ENCODE measurements at places on chromosomes 12 and 14.
A peak's percentile ranks its signal among the peaks of the same experiment; 100 is the strongest.

GRCh38 chr12:57435293-57435692 is 709 bp downstream of the INHBC start:
- DNase-seq, result no peak

- peak; percentile 28 for DNase-seq
These were observed 168.1 kb upstream of the DAAM1 start for GRCh38 chr14:59020382-59020781.

DNA sequence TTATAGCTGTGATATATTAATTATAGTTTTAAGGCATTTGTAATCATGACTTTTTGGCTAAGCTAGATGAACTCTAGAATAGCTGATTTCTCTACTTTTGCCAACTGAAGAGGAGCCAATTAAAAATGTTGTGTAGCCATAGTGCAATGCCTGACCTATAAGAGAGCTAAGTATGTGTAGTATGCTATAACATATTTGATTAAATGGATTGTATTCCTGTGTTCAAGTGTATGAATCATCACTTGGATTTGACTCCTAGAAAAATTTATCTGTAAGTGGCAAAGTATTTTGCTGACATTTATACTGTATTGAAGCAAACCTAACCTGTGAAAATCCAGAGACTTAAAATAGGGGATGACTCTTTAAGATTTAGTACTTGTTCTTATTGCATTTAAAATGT is 34.2 kb downstream of the PCNX4 start:
- DNase-seq, result no peak

- peak; percentile 60 for DNase-seq
These were observed 5.7 kb downstream of the AHNAK2 start for GRCh38 chr14:104972301-104973134.
